ENCODE measurements at places on chromosomes 3 and 15. TPM values are rescaled to one million over a fixed set of nuclear protein-coding genes. Genes with fewer than 3 reads are reported as not detected.

GRCh38 chr3:133301194-133301593 lies 98.7 kb upstream of the BFSP2 start:
- DNase-seq, result no peak

- no peak for DNase-seq
These were observed 6.4 kb upstream of the SH2D7 start for GRCh38 chr15:78085928-78086327.

DNA sequence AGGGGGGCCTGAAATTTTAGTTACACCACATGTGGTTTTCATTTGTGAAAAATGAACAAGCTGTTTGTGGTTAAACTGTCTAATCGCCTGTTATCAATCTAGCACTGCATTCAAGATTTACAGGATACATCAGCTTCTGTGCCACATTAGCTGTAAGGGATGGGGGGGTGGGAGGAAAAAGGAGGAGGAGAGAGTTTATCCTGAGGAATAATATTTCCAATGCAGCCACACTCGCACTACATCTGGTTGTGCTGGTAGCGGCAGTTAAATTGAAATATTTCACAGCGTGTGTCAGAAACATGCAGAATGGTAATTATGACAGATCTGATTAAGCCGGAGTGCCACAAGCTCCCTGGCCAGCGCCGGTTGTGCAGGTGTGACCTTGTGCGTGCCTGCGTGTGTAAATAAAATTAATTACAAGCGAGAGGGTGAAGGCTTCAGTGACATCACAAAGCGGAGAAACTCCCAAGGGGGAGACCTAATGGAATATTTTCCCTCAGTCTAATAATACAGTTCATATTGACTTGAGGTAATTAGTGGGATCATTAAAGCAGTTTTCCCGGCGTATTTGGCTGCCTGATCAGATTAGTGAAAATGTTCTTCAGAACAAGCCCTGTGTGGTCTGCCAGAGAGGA lies 55.5 kb downstream of the SATB1 start:
- no peak for DNase-seq

- DNase-seq, result no peak
These were observed 54.3 kb upstream of the SGO1 start for GRCh38 chr3:20240154-20240883.

GRCh38 chr3:179229177-179229576 lies 21.7 kb downstream of the KCNMB3 start:
- no peak for DNase-seq

DNA sequence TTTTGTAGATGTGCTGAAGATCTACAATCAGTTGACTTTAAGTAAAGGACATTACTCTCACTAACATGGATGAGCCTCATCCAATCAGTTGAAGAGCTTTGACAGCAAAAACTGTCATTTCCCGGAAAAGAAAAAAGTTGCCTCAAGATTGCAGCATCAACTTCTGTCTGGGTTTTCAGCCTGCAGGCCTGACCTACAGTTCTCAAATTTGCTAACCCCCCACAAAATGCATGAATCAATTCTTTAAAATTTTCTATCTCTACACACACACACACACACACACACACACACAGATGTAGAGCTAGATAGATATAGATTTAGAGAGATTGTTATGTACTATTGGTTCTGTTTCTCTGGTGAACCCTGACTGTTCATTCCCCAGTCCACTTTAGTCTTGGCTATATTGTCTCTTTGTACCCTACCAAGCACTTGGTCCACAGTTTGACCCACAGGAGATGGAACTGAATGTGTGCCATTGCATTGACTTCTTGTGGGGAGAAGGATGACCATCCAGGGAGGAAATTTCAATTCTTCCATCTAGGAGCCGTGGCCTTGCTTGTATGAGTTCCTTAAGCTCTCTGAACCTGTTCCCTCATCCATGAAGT lies 228.3 kb downstream of the CLSTN2 start:
- DNase-seq, result no peak

DNA sequence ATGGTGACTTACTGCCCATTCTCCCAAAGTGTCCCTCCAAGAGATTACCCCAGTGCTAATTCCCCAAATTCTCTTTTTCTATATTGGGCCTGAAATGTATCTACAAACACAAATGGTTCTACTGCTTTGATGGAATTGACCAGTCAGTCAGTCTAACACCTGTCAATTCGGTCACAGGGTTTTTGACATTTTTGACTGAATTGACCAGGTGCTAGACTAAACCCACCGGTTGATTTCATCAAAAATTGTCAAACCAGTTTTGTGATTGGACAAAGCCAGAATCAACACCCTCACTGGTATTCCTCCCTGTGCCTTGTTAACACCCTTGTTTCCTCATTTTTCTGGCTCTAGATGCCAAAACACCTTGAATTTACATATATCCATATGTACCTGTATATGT lies 398.4 kb upstream of the NR2F2 start:
- no peak for DNase-seq

- DNase-seq, result no peak
These were observed 56.8 kb upstream of the PRR23E start for GRCh38 chr3:127136024-127136600.

GRCh38 chr15:25730918-25731317 lies 132.2 kb downstream of the ATP10A start:
- no peak for DNase-seq

DNA sequence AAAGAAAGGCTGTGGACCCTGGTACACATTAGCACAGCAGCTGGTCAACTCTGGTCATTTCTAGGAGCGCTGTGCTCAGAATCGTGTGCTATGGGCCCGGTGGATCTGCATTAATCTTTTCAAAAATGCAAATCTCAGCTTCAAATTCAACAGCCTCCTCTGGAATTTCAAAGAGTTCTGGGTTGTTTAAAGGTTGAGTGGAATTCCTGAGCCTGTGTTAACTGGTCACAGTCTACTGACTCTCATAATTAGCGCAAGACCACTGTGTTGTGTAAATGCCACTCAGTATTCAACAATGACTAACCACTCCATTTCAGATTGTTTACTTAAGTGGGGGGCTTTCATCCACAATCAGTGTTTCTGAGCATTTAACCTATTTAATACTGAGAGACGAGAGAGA lies 2.7 kb upstream of the ARNT2 start:
- DNase-seq, result no peak

DNA sequence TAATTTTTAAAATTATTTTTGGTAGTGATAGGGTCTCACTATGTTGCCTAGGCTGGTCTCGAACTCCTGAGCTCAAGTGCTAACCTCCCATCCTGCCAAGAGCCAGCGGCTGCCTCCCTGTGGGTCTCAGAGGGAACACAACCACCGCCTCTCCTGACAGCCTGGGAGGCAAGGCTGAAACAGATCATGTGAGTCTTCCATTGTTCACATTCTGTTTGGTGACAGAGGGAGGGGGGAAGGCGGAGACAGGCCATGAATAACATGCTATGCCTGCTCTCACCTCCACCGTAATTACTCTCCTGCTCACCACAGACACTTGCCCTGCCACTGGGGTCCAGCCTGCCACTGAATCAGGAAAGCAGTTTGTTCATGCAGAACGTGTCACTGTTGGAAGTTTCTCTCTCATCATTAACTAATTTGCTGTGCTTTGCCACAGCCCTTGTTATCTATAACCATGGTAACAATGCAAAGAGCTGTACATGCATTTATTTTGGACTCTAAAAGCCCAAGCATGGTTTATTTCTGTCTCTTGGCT lies 78.4 kb upstream of the RASGRF1 start:
- DNase-seq, result peak; percentile 64

DNA sequence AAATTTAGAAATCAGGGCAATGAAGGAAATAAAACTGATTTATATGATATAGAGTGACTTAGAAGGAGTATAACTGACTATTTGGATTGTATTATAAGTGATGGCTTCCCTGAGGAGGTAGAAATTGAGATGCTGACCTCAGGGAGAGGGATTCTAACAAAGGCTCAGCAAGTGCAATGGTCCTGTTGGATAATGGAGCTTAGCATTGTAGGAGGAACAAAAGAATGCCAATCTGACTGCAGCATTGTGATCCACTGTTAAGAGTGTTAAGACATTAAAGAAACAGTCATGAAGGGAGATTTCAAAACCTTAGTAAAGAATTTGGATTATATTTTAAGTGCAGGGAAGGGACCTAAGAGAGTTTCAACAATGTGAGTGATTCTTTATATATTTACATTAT lies 158.4 kb upstream of the NAALADL2 start:
- DNase-seq, result no peak

GRCh38 chr3:107271787-107272387 lies 105.4 kb upstream of the CCDC54 start:
- DNase-seq, result no peak

GRCh38 chr3:38102444-38102814 lies 34.5 kb downstream of the ACAA1 start:
- no peak for DNase-seq

DNA sequence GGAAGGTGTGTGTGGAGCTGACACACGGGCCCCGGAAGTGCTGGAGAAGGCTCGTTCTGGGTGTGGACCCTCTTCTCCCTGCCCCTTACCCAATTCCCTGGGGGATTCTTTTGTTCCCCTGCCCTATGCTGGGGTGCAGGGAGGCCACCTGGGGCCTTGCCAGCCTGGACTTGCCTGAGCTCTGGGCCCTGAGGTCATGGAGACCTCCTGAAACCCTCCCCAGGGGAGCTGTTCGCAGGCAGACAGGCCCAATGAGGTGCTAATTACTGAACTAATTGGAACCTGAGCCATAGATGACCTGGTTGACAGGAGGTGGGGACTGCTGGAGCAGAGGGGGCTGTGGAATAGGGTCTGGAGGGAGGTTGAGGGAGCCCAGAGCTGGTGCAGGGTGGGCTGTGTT lies 9.4 kb upstream of the C15orf39 start:
- DNase-seq, result no peak

GRCh38 chr3:49120096-49120437 lies 556 bp downstream of the USP19 start:
- DNase-seq, result no peak

- DNase-seq, result no peak
These were observed 1.2 kb downstream of the ZNF770 start for GRCh38 chr15:34986771-34987480.

GOLGA8S gene
- total RNA-seq, result 0.19 TPM

LRRC49 gene
- 6.7 TPM for total RNA-seq

CSTA gene
- total RNA-seq, result 99.3 TPM

DUOX2 gene
- 3.1 TPM for total RNA-seq

Data from type B pancreatic cell (in vitro differentiated cells).